ENCODE measurements at places on chromosomes 5 and 9. TPM values are rescaled to one million over a fixed set of nuclear protein-coding genes. Genes with fewer than 3 reads are reported as not detected.

- DNase-seq, result no peak
Measured at GRCh38 chr5:98905857-98906688, 22.7 kb downstream of the CHD1 start.

SYK gene
- total RNA-seq, result 3.2 TPM

GRCh38 chr5:108344103-108344822 lies 37.6 kb downstream of the FBXL17 start:
- no peak for DNase-seq

SLC25A25 gene
- total RNA-seq, result 27.4 TPM

- no peak for DNase-seq
Measured at GRCh38 chr5:158431369-158432029, 572.6 kb upstream of the CLINT1 start.

Data from ascending aorta (tissue), 2 donors.